ENCODE measurements at places on chromosomes 16 and 17. TPM values are rescaled to one million over a fixed set of nuclear protein-coding genes. Genes with fewer than 3 reads are reported as not detected.

DNA sequence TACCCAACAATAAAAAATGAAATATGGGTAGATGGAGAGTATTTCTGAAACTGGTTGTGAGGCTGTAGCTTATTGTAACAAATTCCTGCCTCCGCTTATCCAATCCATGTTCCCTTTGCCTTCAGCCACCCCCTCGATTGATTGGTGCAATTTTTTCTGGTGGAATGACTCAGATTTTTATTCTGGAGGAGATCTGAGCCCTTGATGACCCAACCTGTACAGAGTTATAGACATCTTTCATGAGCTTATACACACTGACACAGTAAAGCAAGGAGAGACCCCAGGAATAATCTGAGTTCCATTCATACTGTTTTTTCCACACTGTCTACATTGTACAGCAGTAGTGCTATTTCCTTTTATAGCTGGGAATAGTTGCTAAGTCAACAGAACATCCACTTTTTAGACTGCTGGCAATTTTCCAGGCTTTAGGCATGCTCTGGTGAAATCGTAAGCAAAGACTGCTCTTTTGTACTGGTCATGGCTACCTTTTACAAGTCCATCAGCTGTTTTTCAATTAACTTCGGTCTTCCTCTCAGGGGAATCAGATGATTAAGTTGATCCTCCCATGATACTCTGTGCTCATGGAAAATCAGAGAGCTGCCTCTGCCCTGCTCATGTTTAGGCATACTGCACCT lies 30.1 kb downstream of the CCL4 start:
- DNase-seq = no peak

The TMEM114 gene
- total RNA-seq = not detected

GRCh38 chr17:5544115-5544514 lies 40.2 kb downstream of the NLRP1 start:
- no peak for DNase-seq

The HOXB1 gene
- not detected for total RNA-seq

DNA sequence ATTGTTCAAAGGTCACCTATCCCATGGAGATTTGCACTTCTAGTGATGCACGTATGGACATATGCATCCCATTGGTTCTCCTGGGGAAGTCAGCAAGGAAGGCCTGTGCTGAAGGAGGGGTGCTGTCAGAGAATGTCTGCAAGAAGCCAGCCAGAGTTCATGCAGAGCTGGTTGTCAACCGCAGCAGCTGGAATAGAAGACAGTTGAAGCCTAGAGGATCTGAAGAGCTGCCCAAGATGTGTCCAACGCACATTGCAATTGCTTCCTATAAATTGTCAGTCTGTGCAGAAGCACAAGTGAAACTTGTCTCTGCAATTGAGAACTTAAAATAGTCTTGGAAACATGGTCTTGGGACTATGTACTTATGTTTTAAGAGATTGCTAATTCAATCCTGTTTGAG lies 82.1 kb upstream of the CNTNAP4 start:
- no peak for DNase-seq

GRCh38 chr17:75589919-75590303 lies 2.3 kb downstream of the MYO15B start:
- peak; percentile 36 for DNase-seq

DNA sequence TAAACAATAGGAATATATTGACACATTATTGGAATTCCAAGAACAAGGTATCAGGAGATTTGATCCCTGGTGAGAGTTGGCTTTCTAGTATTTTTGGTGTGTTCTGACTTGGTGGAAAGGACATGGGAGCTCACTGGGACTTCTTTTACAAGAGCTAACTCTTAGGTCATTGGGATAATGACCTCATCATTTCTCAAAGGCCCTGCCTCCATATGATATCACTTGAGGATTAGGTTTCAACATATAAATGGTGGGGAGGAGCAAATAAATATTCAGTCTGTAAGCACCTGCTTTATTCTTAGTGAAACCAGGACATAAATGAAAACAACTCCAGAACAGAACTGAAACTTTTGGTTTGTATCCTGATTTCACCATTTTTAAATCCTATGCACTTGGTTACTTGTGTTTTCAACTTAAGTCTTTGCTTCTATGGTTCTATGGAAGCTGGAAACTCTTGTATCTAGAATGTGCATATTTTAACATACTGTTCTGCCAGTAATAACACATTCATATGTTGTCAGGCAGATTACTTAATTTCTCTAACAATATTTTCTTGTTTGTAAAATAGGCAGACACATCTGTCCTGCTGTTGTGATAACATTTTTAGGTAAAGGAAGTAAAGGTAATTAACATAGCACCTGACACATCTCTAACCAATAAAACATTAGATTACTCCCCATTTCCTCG lies 1527.7 kb upstream of the CDH8 start:
- no peak for DNase-seq

GRCh38 chr17:50129728-50130558 lies at the start of gene SAMD14:
Gene SAMD14, minus strand, starts transcription at chr17:50130160. Its CDS starts 5,201 bp downstream, at chr17:50124959.
- peak; percentile 57 for DNase-seq

The HOXB7 gene
- 13.2 TPM for total RNA-seq

GRCh38 chr17:41781404-41782110 lies 5.0 kb downstream of the JUP start:
- DNase-seq = no peak

DNA sequence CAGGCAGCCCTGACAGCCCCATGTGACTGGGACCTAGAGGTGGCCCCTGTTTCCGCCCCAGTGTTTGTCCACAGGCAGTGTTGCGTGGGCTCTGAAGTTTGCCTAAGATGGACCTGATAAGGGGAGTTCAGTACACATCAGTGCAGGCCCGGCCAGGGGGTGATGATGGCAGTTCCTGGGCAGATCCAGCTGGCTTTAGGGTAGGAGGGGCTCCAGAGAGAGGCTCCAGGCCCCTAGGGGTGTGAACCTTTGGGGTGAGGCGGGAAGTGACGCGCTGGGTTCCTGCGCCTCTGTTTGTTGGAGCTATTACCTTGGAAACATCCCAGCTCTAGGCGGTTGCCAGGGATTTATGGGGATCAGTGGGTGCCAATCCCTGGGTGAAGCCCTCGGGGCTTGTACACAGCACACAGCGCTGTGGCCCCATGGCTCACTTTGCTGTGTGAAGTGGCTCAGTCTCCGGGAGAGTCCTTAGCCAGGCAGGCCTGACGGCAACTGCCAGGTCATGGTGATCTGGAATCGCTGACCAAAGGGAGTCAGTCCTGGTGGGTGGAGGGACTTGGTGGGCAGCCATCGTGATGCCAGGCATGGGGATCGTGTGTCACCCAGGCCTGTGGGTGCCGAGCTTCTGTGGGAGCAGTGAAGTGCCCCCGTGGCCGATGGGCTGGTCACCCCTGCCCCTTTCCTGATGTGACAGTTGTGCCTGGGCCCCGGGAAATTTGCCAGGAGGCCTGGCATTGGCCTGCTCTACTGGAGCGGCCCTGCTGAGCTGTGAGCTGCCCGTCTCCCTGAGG lies 146.1 kb downstream of the SEC14L1 start:
- DNase-seq = peak; percentile 97

DNA sequence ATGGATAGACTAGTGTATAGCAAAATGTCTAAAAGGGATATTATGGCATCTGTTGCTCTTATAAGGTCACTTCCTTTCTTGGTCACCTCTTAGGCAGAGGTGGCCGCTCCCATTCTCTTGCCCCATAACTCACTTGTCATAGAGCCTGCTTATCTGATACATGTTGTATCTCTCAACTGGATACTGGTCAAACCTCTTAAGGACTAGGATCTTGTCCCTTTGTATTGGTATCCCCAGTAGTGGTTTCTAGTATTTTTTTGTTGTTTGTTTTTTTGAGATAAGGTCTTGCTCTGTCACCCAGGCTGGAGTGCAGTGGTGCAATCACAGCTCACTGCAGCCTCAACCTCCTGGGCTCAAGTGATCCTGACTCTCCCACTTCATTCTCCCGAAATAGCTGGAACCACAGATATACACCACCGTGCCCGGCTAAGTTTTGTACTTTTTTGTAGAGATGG lies 27.0 kb downstream of the ZSWIM7 start:
- no peak for DNase-seq

- no peak for DNase-seq
Observed at GRCh38 chr16:3127745-3128144, 7.1 kb upstream of the ZNF213 start.

DNA sequence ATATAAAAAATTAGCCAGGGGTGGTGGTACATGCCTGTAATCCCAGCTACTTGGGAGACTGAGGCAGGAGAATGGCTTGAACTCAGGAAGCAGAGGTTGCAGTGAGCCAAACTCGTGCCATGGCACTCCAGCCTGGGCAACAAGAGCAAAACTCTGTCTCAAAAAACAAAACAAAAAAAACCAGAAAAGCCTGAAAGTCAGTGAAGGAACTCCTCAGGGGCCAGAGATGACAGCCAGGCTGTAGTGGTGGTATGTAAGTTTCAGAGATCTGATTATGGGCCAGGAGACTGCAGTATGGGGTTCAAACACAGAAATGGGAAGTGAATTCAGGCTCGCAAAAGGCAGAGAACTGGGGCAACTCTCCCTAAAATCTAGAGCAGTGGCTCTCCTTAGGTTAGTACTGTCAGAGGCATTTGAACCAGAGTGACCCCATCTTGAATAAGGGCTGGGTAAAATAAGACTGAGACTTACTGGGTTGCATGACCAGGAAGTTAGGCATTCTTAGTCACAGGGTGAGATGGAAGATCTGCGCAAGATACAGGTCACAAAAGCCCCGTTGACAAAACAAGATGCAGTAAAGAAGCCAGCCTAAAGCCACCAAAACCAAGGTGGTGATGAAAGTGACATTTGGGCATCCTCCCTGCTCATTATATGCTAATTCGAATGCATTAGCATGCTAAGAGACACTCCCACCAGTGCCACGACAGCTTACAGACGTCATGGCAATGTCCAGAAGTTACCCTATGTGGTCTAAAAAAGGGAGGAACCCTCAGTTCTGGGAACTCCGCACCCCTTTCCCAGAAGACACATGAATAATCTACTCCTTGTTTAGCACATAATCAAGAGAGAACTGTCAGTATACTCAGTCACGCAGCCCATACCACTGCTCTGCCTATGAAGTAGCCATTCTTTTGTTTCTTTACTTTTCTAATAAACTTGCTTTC lies 120.2 kb upstream of the XYLT1 start:
- peak; percentile 12 for DNase-seq
